ENCODE measurements at places on chromosomes 2 and 18.

- DNase-seq: no peak
These were observed 40.9 kb downstream of the CELF4 start for GRCh38 chr18:37524498-37525261.

DNA sequence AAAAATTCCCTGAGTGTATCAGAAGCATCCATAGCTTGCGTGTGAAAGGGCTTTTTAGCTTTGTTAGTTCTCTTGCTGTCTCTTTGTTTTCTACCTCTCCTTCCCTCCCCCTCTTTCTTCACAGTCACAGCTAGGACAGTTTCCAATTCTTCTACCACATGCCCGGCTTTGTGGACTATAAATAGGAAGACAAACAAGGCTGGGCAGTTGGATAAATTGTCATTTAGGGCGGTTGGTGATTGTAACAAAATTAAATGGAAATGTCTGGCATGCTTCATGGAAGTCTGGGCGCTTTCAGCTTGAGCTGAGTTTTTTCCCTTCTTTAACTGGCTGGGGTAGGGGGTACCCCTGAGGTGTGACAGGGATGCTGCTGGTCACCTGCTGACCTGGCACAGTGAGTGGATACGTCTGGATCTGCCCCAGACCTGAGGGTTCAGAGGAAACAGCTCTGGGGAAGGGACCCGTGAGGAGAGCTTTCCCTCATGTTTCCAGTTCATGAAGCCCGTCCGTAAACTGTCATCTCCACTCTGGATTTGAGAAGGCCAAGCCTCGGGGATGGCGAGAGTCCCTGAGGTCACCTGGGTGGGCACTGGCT, 29.0 kb upstream of the GIGYF2 start:
- DNase-seq: no peak

GRCh38 chr2:212141499-212141898, 397.1 kb downstream of the ERBB4 start:
- DNase-seq: no peak

DNA sequence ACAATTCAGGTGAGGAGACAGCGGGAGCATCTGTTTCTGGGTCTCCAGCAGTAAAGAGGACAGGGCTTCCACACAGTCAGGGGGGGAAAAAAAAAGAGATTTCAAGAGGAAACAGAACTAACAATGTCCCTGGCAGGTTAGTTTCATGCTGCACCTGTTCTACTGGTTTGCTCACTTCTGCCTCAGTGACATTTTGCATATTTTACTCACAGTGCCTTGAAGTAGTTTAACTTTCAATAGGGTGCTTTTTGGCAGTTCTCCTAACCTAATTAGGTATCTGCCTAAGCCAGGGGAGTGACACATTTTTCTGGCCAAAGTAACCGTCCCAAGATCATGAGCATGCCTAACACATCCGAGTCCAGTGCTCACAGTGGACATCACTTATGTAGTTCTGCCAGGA, 109.0 kb upstream of the ALK start:
- no peak for DNase-seq

- DNase-seq: no peak
These were observed 32.7 kb downstream of the CTLA4 start for GRCh38 chr2:203900253-203900652.

GRCh38 chr2:231189571-231190495, 8.6 kb upstream of the ARMC9 start:
- DNase-seq: no peak

DNA sequence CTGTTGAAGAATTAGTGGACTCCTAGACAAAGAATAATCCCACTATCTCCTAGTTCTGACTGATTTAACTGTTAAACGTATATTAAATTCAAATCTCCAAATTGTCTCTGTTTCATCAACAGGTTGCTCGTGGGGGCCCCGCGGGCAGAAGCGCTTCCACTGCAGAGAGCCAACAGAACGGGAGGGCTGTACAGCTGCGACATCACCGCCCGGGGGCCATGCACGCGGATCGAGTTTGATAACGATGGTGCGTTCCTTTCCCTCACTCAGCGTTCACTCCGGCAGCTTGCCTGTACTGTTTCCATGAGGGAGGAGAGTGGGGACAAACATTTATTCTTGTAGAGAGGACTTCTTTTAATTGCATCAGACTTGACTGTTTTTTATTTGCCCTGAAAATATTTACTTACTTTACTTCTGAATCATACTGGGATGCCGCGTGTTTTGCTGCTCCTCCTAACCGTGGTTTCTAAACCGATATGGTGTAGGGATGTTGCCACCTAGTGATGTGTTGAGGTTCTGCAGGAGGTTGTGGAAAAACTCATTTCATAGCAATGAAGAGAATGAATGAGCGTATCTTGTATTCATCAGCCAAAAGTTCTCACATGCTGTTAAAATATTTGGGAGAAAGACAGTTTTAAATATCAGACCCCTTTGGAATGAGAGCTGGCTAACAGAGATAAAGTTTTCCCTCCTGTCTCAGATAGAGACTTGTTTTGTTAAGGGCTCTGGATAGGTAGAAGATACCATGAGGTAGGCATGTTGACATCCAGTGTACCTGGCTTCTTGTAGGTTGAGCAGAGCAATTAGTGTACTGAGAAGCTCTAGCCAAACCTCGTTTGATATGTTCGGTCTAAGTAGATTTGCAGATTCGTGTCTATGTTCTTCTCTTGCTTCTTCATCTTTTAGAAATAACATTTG, 38.3 kb downstream of the ITGA6 start:
- DNase-seq: peak; percentile 24

GRCh38 chr18:9906481-9906880, 7.3 kb upstream of the VAPA start:
- no peak for DNase-seq

DNA sequence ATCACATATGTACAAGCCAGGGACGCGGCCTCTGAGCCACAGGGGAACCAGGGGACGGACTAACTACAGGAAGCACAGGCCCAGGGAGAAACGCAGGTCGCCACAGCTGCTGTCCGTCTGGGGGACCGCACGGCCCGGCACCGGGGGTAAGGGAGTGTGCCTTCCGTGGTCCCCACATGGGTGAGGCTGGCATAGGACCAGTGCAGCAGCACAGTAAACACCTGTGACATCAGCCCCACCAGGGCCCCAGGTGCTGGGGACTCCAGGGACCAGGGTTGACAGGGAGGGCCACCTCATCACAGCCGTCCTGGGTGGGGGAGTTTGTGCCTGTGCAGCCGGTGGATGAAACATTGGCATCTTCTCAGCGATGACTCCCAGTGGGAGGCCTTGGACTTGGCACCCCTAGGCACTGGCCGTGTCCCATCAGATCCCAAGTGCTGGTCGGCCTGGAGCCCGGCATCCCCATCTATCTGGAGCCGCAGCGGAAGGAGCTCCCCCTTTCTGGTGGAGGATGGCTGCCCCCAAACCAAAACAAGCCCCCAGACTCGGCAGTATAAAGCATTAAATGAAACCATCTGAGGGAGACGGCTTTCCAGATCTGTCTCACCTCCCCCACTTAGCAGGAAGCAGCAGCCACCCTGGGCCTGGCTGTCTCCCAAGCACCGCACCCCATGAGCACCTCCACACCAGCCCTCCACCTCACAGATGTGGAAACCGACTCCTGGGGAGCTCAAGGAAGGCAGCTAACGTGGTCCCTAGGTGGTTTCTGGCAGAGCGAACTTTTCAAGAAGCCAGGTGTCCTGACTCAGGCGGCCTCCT, 22.5 kb downstream of the AQP12A start:
- no peak for DNase-seq

- no peak for DNase-seq
These were observed 20.3 kb upstream of the NPAS2 start for GRCh38 chr2:100799686-100800085.

GRCh38 chr18:5197461-5197860, 404 bp upstream of the AKAIN1 start:
- DNase-seq: no peak

- DNase-seq: no peak
These were observed 35.9 kb downstream of the NABP1 start for GRCh38 chr2:191713837-191714236.

DNA sequence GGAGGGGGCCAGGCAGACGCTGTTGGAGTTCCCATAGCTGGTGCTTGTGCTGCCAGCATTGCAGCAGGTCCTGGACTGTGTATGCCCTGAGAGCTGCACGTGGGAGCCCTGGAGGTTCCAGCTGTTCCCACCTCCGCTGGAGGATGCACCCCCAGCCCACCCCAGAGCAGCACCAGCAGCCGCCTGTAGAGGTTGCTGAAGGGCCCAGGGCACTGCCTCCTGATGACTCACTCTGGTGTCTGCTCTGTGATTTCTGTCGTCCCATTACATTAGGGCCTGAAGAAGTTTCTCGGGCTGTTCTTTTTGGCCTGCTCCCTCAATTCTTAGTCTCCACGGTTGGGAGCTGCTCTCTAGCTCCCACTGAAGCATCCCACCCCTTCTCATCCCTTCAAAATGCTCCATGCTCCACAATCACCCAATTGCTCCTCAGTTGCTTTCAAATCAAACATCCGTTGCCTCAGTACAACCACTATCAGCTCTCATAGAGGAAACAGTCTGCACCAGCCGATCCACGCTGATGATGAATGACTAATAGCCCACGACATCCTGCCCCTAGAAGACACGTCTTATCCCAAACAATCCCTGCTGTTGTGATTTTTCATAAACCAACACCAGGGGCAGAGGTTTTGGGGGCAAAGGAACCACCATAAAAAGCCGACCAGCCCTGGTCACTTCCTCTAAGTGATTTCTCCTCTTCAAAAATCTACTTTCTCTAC, 65.2 kb upstream of the RNF152 start:
- DNase-seq: no peak

- no peak for DNase-seq
These were observed 33.3 kb upstream of the MAT2A start for GRCh38 chr2:85505551-85506238.

DNA sequence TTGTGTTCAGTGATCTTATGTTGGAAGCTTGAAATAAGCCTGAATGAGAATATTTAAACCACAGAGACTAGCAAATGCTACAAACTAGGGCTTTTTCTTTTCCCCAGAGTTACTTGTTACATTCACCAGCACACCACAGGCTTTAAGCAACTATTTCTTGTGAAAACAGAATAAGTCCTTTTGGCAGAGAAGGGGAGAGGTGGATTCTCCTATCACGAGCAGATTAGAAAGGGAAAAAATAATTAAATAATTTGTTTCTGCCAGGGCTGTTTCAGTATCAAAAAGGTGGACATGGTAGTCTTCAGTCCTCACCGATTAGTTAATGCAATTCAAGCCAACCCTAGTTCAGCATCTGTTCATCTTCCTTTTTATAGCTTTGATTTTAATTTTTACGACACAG, 12.6 kb downstream of the IFIH1 start:
- no peak for DNase-seq

DNA sequence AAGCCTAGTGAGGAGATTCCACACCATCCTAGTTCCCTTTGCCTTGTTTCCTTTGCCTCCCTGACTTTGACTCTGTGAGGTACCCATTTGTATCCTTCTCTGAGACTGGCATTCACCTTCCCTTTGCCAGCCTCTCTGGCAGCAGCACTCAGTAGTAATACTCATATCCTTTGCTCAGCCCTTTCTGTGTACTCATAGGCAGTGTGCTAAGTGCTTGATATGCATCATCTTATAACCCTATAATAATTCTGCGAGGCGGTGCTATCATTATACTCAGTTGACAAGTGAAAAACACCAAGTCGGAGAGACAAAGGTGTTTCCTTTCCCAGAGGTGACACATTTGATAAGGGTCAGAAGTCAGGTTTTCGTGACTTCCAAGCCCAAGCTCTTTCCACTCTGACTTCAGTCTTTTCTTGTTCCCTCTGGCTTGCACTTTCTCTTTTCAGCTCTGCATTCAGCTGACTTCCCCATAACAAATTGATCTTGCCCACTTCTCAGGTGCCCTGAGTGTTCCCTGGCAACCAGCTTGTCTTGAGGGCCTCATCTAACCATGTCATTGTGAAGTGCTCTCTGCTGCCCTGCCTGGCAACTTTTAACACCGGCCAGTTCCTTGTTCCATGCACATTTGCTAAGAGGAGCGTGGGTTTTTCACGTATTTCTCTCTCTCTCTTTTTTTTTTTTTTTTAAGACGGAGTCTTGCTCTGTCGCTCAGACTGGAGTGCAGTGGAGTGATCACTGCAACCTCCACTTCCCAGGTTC, 94.5 kb upstream of the UPP2 start:
- no peak for DNase-seq

DNA sequence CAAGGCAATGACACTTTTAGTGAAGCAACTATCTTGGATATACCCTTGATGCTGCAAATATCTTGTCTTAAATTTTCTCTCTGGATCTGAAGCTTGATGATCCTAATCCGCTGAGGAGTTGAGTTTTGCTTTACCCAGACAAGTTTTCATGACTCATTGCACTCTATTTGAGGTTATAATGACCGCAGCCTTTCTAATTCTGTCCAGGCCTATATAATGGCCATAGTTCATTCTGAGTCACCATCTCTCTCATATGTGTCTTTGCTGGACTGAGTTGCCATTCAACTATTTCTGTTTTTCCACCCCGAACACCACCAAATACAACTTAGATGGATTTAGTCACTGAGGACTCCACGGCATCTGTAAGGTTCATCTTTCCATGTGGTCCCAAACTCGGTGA, 802.1 kb upstream of the FAM98A start:
- no peak for DNase-seq

DNA sequence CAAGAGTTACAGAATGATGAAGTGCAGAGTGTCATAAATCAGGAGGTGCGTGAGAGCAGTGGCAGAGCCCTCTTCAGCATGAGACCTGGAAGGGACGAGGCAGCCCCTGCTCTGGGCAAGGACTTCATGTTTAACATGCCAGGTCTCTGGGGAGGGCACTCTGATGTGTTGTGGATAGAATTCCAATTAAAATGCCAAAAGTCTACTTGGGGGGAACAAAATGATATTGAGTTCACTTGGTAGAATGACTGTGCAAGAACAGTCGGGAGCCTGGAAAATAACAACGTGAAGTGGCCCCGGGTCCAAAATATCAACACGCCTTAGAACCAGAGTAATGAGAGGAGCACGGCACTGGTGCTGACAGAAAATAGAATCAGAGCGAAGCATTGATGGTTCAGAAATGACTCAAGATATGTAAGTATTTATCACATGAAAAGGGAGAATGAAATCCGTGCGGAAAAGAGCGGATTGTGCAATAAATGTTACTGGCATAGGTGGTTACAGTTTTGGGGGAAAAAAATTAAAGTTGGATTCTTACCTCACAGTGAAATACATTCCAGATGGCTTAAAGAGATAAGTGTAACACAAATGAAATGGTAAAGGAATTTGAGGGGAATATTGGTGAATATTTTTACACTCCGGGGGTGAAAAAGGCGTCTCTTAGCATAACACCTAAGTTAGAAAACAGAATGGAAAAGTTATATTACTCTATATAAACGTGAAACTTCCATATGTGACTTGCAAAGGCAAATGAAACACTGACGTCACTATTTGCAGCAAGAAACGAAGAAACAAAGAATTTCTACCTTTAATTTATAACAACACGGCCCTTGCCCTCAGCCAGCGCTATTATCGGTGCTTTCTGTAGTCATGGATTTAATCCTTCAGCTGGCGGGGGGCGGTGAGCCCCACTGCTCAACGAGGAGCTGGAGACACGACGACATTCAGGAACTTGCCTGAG, 159.4 kb upstream of the TWIST2 start:
- DNase-seq: no peak

GRCh38 chr2:124482551-124482950, 457.5 kb downstream of the CNTNAP5 start:
- DNase-seq: no peak

- DNase-seq: peak; percentile 11
These were observed 276.1 kb upstream of the NCKAP5 start for GRCh38 chr2:133844214-133844892.

Data from stimulated activated CD8-positive, alpha-beta memory T cell treated with anti-CD3 and anti-CD28 coated beads, Interleukin-7, amount 100 ng/mL, for 1 hour (primary cell).